Activated naive CD8-positive, alpha-beta T cell treated with anti-CD3 and anti-CD28 coated beads for 36 hours (primary cell): ENCODE measurements at places on chromosomes 13 and 19. TPM values are rescaled to one million over a fixed set of nuclear protein-coding genes. Genes with fewer than 3 reads are reported as not detected.

- no peak overlapping the region for H3K4me3 ChIP-seq
- H3K27ac ChIP-seq: no peak overlapping the region
- H3K36me3 ChIP-seq: no peaks in the 10 kb centered on the region
Measured at GRCh38 chr19:5447700-5448311, 7.4 kb upstream of the ZNRF4 start.

The XPO4 gene
- total RNA-seq: 32.4 TPM

The SHD gene
- total RNA-seq: not detected

The INSL3 gene
- total RNA-seq: 1.7 TPM

- DNase-seq: peak; percentile 38
- H3K27me3 ChIP-seq: no peaks in the 10 kb centered on the region
- no peak overlapping the region for H3K27ac ChIP-seq
- H3K36me3 ChIP-seq: no peaks in the 10 kb centered on the region
- no peak overlapping the region for H3K4me3 ChIP-seq
Measured at GRCh38 chr19:958967-959855, 24.9 kb upstream of the WDR18 start.

DNA sequence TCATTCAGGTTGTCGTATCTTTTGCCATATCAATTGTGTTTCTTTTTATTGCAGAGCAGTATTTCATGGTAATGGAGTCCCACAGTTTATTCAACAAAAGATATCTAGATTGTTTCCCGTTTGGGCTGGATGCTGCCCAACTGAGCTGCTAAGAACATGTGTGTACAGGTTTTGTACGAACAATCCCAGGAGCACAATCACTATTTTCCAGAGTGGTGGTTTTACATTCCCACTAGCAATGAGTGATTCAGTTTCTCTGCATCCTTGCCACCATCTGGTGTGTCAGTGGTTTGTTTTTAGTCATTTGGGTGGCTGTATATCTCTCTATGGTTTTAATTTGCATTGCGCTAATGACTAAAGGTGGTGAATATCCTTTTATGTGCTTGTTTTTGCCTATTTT is 52.7 kb upstream of the ZDHHC20 start:
- no peak overlapping the region for H3K4me3 ChIP-seq
- H3K27ac ChIP-seq: no peak overlapping the region
- H3K27me3 ChIP-seq: no peaks in the 10 kb centered on the region
- no peaks in the 10 kb centered on the region for H3K4me1 ChIP-seq

DNA sequence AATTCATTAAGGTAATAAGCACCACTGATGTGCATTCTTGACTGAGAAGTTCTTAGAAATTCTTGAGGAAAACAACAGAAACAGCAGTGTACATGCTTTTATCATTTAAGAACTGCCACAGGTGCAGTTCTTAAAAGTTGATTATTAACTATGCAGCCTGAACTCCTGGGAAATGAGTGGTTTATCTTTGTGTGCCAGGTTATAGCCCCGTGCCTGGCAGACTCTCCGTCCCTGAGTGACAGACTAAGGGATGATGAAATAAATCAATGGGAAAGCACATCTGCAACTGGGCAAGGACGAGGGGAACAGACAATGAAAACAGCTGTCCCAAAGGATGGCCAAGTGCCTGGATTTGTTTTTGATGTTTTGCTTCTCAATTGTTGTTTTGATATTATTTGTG is 84.4 kb upstream of the SPATA13 start:
- no peak overlapping the region for H3K4me3 ChIP-seq
- DNase-seq: no peak
- no peaks in the 10 kb centered on the region for H3K4me1 ChIP-seq
- H3K27ac ChIP-seq: no peak overlapping the region
- H3K27me3 ChIP-seq: peaks cover 7% of the 10 kb centered on the region

DNA sequence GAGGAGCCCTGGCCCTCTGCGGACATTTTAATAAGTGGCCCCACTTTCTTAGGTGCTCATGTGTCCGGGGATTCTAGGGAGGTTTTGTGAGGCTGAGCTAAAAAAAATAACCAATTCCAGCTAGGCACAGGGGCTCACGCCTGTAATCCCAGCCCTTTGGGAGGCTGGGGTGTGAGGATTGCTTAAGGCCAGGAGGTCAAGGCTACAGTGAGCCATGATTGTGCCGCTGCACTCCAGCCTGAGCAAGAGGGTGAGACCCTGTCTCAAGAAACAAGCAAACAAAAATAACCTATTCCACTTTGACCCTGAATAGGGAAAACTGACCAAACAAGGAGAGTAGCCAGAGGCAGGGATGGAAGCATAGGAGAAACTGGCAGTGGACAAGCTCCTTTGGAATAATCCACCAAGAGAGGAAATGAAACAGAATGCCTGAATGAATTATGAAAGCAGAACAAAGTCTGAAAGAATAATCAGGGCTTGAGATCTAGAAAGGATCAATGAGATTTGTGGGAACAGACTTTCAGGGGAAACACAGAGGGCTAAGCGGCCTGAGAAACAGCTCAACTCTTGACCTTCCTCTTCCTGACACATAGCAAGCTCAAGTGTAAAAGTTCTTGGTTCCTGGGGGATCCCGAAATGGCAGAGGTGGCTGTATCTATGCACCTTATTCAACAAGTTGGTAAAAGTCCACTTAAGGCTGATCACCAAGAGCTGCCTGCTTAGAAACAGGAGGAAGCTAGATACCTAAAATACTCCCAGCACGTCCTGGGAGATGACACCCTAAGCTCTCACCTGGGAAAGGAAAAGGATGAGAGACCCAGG is 30.1 kb upstream of the FFAR2 start:
- H3K36me3 ChIP-seq: no peaks in the 10 kb centered on the region
- no peak for DNase-seq
- H3K4me1 ChIP-seq: no peaks in the 10 kb centered on the region
- H3K27me3 ChIP-seq: peaks cover 22% of the 10 kb centered on the region

DNA sequence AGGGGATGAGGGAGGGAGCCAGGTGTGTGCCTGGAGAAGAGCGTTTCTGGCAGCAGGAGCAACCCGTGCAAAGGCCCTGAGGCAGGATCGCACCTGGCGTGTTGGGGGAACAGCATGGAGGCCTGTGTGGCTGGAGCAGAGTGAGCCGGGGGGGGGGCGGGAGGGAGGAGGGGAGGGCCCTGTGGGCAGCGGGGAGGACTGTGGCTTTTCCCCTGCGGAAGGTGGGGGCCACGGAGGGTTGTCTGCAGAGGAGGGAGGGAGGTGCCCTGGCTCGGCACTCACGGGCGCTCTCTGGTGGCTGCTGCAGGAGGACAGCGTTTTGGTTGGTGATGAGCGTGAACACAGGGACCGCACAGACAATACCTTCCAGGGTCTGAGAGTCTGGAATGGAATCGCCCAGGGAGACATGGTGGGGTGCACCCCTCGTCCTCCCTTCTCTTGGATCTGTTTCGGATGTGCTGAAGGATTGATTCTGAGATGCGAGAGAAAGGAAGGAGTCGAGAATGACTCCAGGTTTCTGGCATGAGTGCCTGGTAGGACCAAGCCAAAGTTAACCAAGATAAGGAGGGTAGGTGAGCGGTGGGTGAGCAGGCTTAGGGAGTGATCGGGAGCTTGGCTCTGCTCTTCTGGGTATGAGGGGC is 6.5 kb downstream of the RAB11B start:
- no peak overlapping the region for H3K4me3 ChIP-seq
- peak; percentile 81 for DNase-seq
- peaks cover 26% of the 10 kb centered on the region for H3K4me1 ChIP-seq
- peak overlapping the region; percentile 76 for H3K27ac ChIP-seq
- H3K36me3 ChIP-seq: peaks cover 7% of the 10 kb centered on the region

- H3K4me3 ChIP-seq: no peak overlapping the region
- H3K4me1 ChIP-seq: peaks cover 17% of the 10 kb centered on the region
- DNase-seq: peak; percentile 24
- H3K27ac ChIP-seq: no peak overlapping the region
Measured at GRCh38 chr13:51849145-51850101, 4.4 kb upstream of the TMEM272 start.

The CDX2 gene
- total RNA-seq: not detected

DNA sequence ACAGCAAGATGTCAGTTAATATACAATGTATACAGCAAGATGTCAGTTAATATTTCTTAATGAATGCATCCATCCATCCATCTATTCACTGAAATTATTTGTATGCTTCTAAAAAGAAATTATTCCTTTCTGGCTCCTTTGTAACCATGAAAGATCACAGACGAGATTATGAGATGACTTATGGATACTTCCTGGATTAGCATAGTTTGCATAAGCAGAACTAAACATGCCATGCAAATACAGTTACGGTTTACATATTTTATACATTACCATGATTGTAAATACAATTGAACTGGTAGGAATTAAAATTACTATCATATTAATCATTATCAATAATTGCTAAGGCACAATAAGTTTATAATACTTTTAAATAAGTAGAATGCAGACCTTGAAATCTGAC is 32.7 kb downstream of the NALCN start:
- no peaks in the 10 kb centered on the region for H3K36me3 ChIP-seq
- no peak for DNase-seq
- H3K27ac ChIP-seq: no peak overlapping the region
- H3K4me1 ChIP-seq: no peaks in the 10 kb centered on the region
- H3K4me3 ChIP-seq: no peak overlapping the region
- H3K27me3 ChIP-seq: no peaks in the 10 kb centered on the region

The KDELR1 gene
- 72.5 TPM for total RNA-seq

DNA sequence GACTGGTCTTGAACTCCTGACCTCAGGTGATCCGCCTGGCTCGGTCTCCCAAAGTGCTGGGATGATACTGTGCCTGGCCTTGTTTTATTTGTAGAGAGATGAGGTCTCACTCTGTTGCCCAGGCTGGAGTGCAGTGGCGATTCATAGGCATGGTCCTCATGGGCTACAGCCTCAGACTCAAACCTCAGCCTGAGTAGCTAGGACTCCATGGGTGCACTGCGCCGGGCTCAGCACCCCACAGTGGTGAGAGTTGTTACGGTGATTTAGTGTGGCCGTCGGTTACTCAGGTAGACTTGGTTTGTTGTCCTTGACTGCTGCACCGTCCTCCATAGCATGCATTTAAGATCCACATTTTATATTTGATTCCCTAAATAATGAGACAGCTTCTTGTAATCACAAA is 80.7 kb downstream of the SLC6A16 start:
- H3K27ac ChIP-seq: no peak overlapping the region
- peaks cover 9% of the 10 kb centered on the region for H3K27me3 ChIP-seq
- H3K4me3 ChIP-seq: no peak overlapping the region
- DNase-seq: no peak
- H3K36me3 ChIP-seq: no peaks in the 10 kb centered on the region

DNA sequence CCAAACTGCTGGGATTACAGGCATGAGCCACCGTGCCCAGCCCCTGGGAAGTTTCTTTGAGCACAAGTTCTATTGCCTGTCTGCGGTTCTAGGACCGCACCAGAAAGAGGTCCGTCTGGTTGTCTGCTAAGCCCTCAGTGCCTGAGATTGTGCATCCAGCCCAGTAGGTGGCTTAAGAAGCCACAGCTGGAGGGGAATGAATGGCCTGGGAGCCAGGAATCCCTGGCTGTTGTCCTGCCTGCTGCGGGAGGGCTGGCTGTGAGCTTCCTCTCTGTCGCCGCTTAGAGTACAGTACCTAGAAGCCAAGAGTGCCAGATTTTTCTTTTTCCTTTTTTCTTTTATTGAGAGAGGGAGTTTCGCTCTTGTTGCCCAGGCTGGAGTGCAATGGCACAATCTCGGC is 4.2 kb upstream of the TYK2 start:
- H3K4me3 ChIP-seq: no peak overlapping the region
- H3K27me3 ChIP-seq: no peaks in the 10 kb centered on the region
- peaks cover 17% of the 10 kb centered on the region for H3K4me1 ChIP-seq

The B3GNT3 gene
- not detected for total RNA-seq
